SJSA1 (cell line): ENCODE measurements at places on chromosomes 1 and 21. TPM values are rescaled to one million over a fixed set of nuclear protein-coding genes. Genes with fewer than 3 reads are reported as not detected.

GJA8 gene
- total RNA-seq: not detected in 2 replicates

TMEM61 gene
- total RNA-seq: not detected in 2 replicates

FCN3 gene
- total RNA-seq: not detected in 2 replicates

SLC1A7 gene
- 4.5 and 12.1 TPM in 2 replicates for total RNA-seq

SLC6A9 gene
- total RNA-seq: 0.66 and 1.4 TPM in 2 replicates

SLAMF1 gene
- total RNA-seq: not detected in 2 replicates

PRELP gene
- total RNA-seq: not detected in 2 replicates

NR0B2 gene
- total RNA-seq: not detected in 2 replicates

PGLYRP3 gene
- not detected in 2 replicates for total RNA-seq

C1orf87 gene
- total RNA-seq: not detected in 2 replicates

ARTN gene
- total RNA-seq: not detected in 2 replicates

LSS gene
- total RNA-seq: 27.3 and 33.3 TPM in 2 replicates

PEAR1 gene
- 0.53 and 1.0 TPM in 2 replicates for total RNA-seq

LAPTM5 gene
- not detected in 2 replicates for total RNA-seq

RGS5 gene
- 1.9 and 7.8 TPM in 2 replicates for total RNA-seq

DNA sequence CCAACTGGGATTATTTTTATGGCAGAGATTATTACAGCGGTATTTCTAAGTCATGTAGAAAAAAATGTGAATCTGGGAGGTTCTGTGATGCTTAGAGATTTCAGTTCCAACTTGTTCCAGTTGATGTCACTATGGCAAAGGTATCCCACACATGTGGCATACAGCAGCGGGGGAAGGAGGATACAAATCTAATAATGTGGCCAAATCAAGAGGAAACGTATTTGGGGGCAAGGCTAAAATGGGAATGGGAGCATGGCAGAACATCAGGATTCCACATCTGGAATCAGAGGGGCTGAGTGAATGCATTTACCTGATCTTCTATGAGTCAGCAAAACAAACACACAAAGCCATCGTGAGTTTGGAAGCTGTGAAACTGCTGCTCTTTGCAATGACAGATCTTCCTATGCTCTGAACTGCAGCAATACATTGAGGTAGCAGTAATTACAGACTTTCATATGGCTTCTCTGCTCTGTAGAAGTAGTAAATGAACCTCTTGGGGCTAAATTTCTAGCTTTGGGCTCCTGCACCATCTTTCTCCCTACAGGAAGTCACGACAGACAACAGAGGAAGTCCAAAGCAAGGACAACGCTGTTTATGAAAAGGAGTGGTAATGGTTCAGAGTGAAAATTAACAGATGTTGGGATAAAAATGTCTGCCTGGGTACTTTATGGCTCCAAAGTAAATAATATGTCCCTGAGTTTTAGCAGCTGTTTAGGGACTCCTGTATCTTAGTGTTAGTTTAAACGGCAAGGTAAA, 55.5 kb downstream of the GABPA start:
- H3K4me1 ChIP-seq: peaks cover 7% of the 10 kb centered on the region
- H3K27ac ChIP-seq: no peak overlapping the region
- no peaks in the 10 kb centered on the region; the same call in 1 of the 2 replicates for H3K27me3 ChIP-seq
- no peak for DNase-seq

GRCh38 chr1:59072583-59072947, 224.3 kb upstream of the FGGY start:
- H3K27me3 ChIP-seq: no peaks in the 10 kb centered on the region
- no peak for DNase-seq
- H3K4me1 ChIP-seq: no peaks in the 10 kb centered on the region
- H3K27ac ChIP-seq: no peak overlapping the region
- no peak overlapping the region for H3K4me3 ChIP-seq
- no peaks in the 10 kb centered on the region for H3K36me3 ChIP-seq

- no peak for DNase-seq
- no peaks in the 10 kb centered on the region for H3K36me3 ChIP-seq
- no peak overlapping the region for H3K27ac ChIP-seq
- no peaks in the 10 kb centered on the region for H3K4me1 ChIP-seq
- H3K4me3 ChIP-seq: no peak overlapping the region
These were observed 41.9 kb upstream of the PLA2G5 start for GRCh38 chr1:20028125-20028524.

- no peak overlapping the region for H3K4me3 ChIP-seq
- no peaks in the 10 kb centered on the region for H3K27me3 ChIP-seq
- no peaks in the 10 kb centered on the region; the same call in 1 of the 2 replicates for H3K36me3 ChIP-seq
- H3K4me1 ChIP-seq: no peaks in the 10 kb centered on the region
- no peak for DNase-seq
These were observed 76.3 kb downstream of the SNX7 start for GRCh38 chr1:98737835-98738234.

DNA sequence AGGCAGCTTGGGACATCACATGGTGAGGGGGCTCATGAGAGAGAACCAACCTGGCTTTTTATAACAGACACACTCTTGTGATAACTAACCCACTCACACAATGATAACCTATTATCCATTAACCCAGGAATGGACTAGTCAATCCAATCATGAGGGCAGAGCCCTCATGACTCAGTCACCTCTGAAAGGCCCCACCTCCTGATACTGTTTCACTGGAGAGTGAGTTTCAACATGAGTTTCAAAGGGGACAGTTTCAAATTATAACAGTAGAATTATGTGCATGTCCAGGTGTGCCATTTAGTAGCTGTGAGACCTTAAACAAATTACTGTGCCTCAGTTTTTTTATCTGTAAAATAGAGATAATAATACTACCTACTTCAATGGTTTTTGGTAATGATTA, 47.6 kb upstream of the PPP2R5A start:
- no peak overlapping the region for H3K27ac ChIP-seq
- H3K4me1 ChIP-seq: peaks cover 17% of the 10 kb centered on the region
- H3K36me3 ChIP-seq: no peaks in the 10 kb centered on the region
- no peak overlapping the region for H3K4me3 ChIP-seq
- no peak for DNase-seq

DNA sequence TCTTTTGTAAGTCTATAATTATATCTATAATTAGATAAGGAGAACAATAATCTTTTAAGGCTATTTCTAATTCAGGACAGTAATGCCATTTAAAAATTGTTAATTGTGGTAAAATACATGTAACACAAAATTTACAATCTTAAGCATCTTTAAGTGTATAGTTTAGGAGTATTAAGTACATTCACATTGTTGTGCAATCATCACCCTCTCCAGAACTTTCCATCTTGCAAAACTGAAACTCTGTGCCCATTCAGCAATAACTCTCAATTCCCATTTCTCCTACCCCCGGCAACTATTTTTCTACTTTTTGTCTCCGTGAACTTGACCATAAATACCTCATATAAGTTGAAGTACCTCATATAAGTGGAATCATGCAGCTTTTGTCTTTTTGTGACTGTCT, 93.9 kb upstream of the KCNA3 start:
- DNase-seq: no peak
- H3K27ac ChIP-seq: no peak overlapping the region
- no peaks in the 10 kb centered on the region for H3K36me3 ChIP-seq
- H3K4me3 ChIP-seq: no peak overlapping the region

GRCh38 chr1:164607351-164607750, 48.4 kb downstream of the PBX1 start:
- no peaks in the 10 kb centered on the region for H3K27me3 ChIP-seq
- no peak overlapping the region for H3K4me3 ChIP-seq
- DNase-seq: no peak
- no peaks in the 10 kb centered on the region for H3K36me3 ChIP-seq
- H3K27ac ChIP-seq: no peak overlapping the region
- peaks cover 77% of the 10 kb centered on the region for H3K4me1 ChIP-seq

GRCh38 chr1:173488001-173488400, 10.9 kb downstream of the PRDX6 start:
- H3K27ac ChIP-seq: no peak overlapping the region
- H3K36me3 ChIP-seq: peaks cover 69% of the 10 kb centered on the region
- H3K27me3 ChIP-seq: no peaks in the 10 kb centered on the region

- H3K4me1 ChIP-seq: peaks cover 7% of the 10 kb centered on the region
- no peak overlapping the region for H3K4me3 ChIP-seq
- H3K36me3 ChIP-seq: peaks cover 33% of the 10 kb centered on the region
- 0 out of 2 replicates have a peak overlapping the region, but pooled peaks have one; percentile 16 for H3K27ac ChIP-seq
- peak; percentile 31 for DNase-seq
- no peaks in the 10 kb centered on the region for H3K27me3 ChIP-seq
These were observed 33.0 kb downstream of the COP1 start for GRCh38 chr1:176174108-176174507.

- H3K4me3 ChIP-seq: no peak overlapping the region
- DNase-seq: no peak
- H3K27me3 ChIP-seq: no peaks in the 10 kb centered on the region
- peaks cover 16% of the 10 kb centered on the region for H3K4me1 ChIP-seq
These were observed 16.9 kb upstream of the ECE1 start for GRCh38 chr1:21307210-21307609.

DNA sequence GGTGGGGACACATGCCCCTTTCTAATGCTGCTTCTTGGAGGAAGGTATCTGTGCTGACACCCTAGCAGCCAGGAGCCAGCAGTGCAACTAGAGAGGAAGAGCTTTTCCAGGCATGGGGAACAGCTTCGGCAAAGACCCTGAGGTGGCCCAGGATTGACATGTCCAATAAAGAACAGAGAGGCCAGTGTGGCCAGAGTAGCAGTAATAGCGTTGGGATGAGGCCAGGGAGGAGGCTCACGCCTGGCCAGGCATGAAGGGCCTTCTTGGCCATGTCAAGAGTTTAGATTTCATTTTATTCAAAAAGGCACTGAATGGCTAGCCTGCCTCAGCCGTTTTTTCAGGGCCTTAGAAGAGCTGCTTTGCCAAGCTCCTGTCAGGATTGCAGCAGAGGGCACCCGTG, 16.3 kb upstream of the ADAMTSL4 start:
- peaks cover 25% of the 10 kb centered on the region for H3K4me1 ChIP-seq
- no peaks in the 10 kb centered on the region for H3K36me3 ChIP-seq
- DNase-seq: no peak

DNA sequence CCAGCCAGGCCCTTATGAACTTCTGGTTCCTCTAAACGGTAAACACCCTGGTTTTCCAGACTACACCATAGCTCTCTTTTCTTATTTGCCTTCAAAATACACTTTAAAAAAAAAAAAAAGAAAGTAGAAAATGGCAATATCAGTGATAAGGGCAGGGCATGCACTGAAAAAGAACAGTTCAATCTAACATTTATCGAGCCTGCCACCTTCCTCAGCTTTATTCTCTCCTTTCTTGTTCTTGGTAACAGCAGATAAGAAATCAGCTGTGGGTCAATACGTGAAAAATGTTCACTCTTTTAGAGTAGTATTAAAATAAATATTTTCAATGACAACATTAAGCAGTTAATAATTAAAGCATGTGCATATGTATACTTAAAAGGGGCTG, 83.1 kb upstream of the ZNF648 start:
- H3K27me3 ChIP-seq: no peaks in the 10 kb centered on the region
- no peaks in the 10 kb centered on the region for H3K36me3 ChIP-seq
- H3K4me1 ChIP-seq: no peaks in the 10 kb centered on the region
- no peak overlapping the region for H3K4me3 ChIP-seq
- DNase-seq: no peak
- no peak overlapping the region for H3K27ac ChIP-seq
